Glutamatergic neuron (in vitro differentiated cells): ENCODE measurements at places on chromosomes 6 and 20. TPM values are rescaled to one million over a fixed set of nuclear protein-coding genes. Genes with fewer than 3 reads are reported as not detected.

DNA sequence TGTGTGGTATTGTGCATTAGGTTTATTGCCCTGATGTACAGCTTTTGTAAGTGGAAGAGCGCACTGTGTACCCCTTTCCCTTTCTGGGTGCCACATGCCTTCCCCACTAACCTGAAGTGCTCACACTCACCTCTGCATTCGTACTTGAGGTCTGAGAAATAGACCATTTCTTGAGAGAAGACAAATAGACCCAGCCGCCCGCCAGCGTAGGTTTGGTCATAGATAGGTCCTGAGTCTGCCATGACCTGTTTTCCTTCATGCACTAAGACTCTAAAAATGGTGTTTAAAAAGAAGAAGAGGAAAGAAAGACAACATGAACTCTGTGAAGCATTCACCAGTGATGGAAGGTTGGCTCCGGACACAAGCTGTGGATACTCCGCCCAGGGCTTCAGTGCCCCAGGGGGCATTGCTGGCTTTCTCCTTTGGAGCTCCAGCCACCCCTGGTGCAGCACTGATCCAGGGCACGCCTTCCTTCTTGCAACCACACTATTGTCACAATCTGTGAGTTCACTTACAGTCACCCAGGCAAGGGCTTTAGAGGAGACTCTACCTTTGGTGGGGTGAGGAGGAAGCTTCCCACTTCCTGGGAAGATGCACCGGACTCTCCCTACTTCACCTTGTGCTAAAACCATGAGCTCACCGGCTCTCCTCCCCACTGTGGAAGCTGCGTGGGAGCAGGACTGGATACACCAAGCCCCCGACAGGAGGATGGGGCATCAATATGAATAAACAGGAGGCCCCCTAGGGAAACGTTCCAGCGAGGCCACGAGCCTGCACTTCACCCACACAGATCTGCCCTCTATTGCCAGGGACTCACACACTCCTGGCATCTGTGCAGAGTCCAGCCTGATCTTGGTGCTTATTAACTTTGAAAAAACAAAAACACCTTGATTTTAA, 33.3 kb downstream of the THBS2 start:
- no peak for DNase-seq

HIVEP1 gene
- 37.1 TPM for total RNA-seq

DNA sequence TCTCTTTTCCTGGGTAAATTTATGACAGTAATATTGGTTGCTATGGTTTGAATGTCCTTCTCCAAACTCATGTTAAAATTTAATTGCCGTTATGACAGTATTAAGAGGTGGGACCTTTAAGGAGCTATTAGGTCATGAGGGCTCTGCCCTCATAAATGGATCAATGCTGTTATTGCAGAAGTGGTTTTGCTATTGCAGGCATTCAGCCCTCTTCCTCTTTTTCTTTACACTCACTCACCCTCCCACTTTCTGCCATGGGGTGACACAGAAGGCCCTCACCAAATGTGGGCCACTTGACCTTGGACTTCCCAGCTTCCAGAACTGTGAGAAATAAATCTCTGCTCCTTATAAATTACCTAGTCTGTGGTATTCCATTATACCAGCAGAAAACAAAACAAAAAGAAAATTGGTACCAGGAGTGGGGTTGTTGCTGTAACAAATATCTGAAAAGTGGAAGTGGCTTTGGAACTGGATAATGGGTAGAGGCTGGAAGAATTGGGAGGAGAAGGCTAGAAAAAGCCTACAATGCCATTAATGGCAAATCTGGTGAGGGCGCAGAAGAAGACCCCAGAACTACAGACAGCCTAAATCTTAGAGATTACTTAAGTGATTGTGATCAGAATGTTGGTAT, 24.8 kb upstream of the IGF2R start:
- DNase-seq = no peak

GRCh38 chr6:170292407-170293158, 1.7 kb upstream of the DLL1 start:
- DNase-seq = no peak

DNA sequence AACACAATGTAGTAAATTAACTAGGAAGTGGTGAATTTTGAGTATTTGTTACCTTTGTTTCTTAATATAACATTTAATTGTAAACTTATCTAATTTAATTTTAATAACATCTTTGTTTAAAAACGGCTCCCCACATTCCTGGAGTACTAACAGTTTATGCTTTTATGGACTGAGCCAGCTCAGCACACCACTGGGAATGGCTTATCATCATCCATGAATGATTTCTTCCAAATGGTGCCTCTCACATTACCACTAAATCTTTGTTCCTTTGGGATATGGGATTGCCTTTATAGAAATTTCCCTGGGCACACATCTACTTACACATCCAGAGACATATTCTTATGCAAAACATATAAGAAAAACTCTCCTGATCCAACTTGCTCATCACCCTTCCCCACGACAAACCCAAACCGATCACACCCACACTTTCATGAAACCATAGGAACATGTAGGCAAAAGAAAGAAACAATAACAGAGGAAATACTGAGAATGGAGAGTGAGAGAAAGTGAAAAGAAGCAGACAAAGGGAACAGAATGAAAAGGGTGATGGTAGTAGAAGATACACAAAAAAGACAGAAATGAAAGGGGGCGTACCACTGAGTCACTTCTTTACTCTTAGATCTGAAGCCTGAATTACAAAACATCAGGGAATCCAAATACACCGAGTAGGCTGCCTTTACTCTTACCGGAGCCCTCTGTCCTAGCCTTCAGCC, 58.5 kb upstream of the KCNK16 start:
- no peak for DNase-seq

- DNase-seq = no peak
Observed at GRCh38 chr20:62775206-62775605, 21.1 kb upstream of the MRGBP start.

WFDC10B gene
- total RNA-seq = not detected

RNF39 gene
- total RNA-seq = not detected

ETV7 gene
- not detected for total RNA-seq

GRCh38 chr6:158256746-158257424, 55.4 kb upstream of the TULP4 start:
- no peak for DNase-seq

DNA sequence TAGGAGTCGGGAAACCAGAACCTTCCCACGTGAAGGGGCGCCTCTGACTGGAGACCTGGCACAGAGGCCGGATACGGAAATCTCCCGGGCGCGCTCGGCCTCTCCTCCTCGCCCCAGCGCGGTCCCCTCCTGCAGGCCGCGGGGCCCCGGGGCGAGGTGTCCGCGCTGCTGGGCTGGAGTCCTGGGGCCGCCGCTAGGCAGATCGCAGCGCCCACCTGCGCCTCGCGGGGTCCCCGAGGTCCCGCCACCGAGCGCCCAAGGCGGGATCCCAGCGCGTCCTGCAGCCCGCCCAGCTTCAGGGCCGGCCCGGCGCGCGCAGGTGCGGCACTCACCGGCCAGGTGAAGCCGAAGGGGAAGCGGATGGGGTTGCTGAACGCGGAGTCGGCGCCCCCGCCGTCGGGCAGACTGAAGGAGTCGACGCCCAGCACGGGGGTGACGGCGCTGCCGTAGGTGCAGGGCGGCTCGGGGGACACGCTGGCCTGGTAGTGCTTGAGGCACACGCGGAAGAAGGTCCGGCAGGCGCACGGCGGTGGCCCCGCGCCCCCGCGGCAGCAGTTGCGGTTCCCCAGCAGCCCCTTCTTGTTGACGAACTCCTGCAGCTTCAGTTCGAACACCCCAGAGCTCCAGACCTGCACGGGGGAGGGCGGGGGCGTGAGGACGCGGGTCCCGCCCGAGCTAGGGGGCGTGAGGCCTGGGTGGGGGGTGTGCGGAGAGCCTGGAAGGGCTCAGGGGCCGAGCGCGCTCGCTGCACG, 1.5 kb downstream of the DLL1 start:
- no peak for DNase-seq

DNA sequence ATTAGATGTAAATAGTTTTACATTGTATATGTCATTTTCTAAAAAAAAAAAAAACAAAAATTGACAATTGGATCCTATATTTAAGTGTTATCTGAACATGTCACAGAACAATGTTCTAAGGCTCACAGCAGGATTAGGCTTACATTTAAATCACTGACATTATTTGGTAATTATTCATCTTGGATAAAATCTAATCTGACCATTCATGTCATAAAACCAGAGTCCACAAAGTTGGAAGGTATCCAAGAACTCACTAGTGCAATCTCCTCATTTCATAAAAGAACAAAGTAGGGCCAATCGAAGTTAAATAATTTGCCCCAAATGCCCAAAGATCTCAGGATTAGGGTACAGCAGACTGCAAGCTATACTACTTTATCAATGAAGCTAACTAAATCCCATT, 73.0 kb downstream of the PDSS2 start:
- DNase-seq = no peak

- no peak for DNase-seq
Observed at GRCh38 chr6:129645106-129645829, 64.7 kb downstream of the ARHGAP18 start.

FIG4 gene
- total RNA-seq = 15.4 TPM

DNA sequence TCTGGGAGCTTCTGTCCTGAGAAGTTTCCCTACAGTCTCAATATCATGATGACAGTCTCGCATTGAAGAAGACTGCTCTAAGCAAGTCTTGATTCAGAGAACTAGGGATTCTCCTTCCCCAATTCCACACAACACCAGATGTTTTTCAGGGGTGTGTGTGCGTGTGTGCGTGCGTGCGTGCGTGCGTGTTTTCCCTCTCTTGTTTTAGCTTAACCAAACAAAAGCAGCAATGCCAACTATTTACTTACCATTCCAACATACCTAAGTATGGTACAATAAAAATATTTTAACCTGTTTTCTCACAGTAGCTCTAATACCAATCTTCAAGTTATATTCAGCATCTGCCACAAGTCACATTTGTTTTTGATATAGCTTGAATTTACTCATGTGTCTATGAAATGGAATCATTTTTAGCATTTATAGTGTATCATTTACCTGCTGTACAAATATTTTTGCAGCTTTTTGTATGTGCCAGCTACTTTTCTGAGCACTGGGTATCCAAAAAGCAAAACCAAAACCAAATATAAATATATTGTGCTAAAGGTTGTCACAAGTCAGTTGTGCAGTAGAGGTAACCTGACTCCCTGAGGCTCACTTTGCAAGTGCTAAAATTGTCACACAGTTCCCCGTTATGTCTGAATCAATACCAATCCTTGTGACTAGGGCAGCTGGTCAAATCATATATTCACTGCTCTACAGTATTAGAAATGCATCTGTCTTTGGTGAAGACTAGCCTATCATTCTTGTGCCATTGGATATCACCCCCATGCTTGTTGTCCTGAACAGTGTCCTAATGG, 21.7 kb upstream of the MYLIP start:
- no peak for DNase-seq

- peak; percentile 12 for DNase-seq
Observed at GRCh38 chr20:57657535-57658446, 37.6 kb upstream of the ZBP1 start.

CCM2L gene
- total RNA-seq = 6.3 TPM

DNA sequence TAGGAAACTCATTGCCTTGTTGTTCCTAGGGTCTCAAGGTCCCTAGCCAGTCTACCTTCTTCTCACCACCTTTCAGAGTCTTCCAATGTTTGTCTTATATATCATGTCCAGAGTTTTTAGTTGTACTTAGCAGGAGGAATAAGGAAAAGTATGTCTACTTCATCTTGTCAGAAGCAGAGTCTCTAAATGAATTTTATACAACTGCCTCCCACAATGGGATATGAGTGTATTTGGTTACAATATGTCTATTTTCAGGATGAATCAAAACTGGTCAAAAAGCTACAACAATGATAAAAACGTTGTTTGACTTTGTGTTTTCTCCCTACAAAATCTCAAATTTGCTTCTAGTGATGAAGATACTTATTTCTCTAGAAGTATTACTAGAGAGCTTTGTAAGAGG, 7.0 kb downstream of the GLO1 start:
- DNase-seq = no peak

GRCh38 chr20:38157635-38158495, 7.2 kb downstream of the TGM2 start:
- DNase-seq = no peak

DNA sequence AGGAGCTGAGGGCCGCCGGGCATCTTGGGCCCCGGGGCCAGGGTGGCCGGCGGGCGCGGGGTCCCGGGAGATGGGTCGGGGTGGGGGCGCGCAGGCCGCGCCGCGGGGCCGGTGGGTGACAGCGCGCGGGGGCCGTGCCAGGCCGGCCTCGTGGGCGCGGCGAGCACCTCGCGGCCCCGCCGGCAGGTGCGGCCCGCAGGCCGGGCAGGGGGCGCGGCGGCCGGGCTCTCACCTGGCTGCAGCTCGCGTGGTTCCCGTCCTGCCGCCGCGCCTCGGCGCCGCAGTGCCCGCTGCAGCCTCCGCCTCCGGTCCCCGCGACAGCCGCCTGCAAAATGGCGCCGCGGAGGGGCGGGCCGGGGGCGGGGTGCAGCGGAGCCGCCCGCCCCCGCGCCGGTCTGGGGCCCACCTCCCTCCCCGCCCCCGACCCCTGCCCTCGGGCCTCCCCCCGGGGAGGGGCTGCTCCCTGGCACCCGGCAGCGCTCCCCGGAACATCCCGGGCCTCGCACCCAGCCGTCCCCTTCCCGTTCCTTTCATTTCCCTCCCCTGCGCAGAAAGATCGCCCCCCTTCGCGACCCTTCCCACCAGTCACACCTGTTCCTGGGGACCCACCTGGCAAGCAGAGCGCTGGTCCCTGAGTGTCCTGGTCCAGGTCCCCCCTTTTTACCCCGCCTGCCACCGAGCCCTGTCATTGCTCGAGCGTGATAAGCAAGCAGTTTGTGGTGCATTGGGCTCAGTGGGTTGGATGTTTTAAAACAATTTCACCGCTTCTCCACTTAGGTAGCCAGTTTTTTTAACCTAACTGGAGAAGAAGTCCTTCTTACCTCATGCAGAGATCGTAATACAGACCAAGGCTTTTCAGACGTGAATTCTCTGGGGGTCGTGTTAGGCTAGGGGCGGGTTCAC, at the start of gene SLC23A2:
SLC23A2 (minus strand) TSS at position 337 of the 903 bp plus-strand sequence. CDS start 68,948 bp downstream, outside the sequence.
- peak; percentile 55 for DNase-seq

GRCh38 chr20:4295226-4295625, 279.9 kb upstream of the RNF24 start:
- DNase-seq = no peak

TMEM14A gene
- total RNA-seq = 26.3 TPM

- no peak for DNase-seq
Observed at GRCh38 chr20:36847009-36847709, 28.8 kb upstream of the TLDC2 start.

DNA sequence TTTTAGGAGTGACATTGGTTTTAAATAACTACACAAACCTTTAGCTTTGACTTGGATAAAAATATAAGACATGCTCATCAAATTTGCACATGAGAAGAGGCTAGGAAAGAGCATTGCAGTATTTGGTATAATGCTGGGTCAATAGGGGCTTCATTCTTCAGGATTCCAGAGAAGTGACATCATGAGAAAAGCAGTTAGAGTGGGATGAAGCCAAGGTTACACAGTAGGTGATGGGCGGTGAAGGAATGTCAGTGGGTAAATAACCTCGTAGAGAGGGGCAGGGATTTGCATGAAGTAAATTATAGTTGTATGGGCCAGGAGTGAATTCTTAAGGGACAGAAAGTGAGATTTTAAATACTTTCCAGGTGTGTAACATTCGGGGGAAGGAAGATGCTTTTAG, 216.2 kb downstream of the RFPL4B start:
- DNase-seq = no peak

- DNase-seq = no peak
Observed at GRCh38 chr6:135521431-135521830, 23.9 kb upstream of the AHI1 start.
